Panc1 (cell line): ENCODE measurements at places on chromosomes 12 and 14. TPM values are rescaled to one million over a fixed set of nuclear protein-coding genes. Genes with fewer than 3 reads are reported as not detected.

DNA sequence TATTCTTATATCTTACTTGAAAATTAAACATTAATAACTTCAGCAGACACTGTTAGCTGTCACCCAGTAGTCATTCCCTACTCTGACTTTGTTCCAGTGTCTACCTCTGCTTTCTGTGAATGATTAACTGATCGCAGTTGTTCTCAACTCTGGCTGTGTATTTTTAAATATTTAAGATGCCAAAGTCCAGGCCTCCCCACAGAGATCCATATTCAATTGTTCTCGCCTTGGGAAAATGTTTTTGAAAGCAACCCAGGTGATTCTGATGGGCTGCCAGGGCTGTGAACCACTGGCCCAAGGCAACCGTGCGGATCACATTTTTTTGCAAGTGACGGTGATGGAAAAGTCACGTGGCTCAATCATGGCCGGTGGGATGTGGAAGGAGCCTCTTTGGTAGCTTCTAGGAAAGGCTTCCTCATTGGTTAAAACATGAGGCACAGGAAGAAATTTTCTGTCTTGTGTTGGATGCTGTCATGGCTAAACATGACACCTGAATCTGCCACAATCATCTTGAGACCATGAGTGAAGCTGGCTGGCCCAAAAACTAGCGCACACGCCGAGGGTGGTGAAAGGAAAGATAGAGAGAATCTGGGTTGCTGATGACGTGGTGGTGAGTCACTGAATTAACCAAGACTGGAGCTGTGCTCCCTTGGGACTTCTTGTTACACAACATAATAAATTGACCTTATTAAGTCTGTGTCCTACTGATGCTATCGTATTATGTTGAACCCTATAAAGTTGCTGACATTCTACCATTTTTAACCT is 37.2 kb downstream of the RDH12 start:
- no peak for DNase-seq

- no peak for DNase-seq
Observed at GRCh38 chr14:100873096-100873482, 30.4 kb downstream of the RTL1 start.

Gene HELB
- total RNA-seq = 4.9 TPM

DNA sequence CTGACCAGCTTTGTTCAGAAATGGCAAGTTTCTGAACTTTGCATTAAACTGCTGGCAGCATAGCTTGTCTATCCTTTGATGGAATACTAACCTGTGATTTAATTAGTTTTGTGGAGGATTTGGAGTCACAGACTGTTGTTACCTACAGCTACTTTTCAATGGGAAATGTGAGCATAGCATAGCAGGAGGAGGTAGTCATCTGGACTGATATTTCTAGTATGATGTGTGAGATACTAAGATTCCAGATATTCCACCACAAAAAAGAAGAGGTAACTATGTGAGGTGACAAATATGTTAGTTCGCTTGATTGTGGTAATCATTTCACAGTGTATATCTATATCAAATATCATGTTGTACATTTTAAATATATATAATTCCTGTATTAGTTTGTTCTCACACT is 833.0 kb downstream of the SLC6A15 start:
- DNase-seq = no peak

DNA sequence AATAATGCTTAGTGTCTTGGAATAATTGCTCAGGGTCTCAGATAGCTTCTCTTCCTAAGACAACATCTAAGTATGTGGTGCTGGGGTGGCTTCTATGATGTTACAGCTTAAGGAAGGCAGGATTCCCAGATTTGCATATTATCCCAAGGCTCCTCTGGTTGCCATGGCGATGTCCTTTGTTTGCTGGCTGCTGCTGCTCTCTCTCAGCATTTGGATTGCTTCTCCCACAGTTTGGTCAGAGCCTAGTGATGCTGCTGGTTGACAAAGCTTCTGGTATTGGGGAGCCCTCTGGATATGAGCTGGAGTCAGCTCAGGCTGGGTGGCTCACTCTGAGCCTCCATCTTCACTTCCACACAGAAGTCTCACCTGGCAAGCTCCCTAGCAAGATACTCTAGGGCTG is 56.4 kb upstream of the FBXO33 start:
- DNase-seq = no peak

DNA sequence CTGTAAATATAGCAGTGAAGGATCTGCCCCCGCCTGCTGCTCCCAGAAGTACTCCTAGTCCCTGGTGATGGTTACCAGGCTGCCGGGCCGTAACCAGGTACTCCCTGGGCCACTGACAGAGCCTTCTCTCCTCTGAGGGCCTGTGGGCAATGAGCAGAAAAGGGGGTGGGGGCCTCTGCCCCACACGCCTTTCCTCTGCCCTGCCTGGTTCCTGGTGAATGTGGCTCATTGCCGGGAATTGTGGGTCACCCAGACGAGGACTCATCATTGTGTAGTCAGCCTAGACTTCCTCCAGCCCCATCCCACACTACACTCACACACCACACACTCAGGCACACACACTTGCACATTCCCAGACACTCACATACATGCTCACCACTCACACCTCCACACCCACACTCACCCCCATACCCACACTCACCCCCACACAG is 35.7 kb upstream of the ACTN1 start:
- no peak for DNase-seq

DNA sequence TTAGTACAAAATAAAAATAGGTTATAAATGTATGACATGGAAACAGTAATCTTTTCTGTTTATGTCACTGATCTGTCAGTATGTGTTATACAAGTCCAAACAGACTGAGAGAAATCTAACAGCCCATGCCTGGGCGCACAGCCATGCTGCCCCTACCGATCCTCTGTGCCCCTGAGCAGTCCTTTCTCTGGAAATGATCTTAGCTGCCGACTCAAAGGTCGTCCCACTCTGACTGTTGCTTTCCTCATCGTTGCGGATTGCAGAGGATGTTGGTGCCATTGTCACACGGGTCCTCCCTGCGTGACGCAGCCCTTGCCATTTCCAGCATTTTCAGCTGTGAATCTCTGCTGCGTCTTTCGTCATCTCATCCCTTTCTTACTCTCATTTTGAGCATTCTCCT is 82.9 kb upstream of the DYNC1H1 start:
- no peak for DNase-seq

Gene LRR1
- 23.3 TPM for total RNA-seq

Gene DDX54
- total RNA-seq = 101 TPM

Gene GLI1
- total RNA-seq = 6.5 TPM

DNA sequence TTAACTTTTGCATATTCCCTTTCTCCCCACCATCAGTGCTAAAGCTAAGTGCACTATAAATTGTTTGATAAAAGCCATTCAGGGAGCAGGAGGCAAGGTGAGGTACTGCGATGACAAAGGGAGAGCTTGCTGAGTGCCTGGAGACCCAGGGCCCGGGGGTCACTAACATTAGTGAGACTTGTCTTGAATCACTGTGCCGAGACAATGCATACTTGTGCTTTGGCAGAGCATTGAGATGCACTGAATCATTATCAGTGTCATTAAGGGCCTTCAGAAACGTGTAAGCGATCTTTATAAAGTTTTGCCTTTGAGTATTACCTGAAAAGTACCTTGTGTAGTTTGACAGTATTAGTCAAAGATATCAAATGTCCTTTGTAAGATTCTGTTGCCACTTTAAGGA is 447.5 kb downstream of the PCNX1 start:
- no peak for DNase-seq

DNA sequence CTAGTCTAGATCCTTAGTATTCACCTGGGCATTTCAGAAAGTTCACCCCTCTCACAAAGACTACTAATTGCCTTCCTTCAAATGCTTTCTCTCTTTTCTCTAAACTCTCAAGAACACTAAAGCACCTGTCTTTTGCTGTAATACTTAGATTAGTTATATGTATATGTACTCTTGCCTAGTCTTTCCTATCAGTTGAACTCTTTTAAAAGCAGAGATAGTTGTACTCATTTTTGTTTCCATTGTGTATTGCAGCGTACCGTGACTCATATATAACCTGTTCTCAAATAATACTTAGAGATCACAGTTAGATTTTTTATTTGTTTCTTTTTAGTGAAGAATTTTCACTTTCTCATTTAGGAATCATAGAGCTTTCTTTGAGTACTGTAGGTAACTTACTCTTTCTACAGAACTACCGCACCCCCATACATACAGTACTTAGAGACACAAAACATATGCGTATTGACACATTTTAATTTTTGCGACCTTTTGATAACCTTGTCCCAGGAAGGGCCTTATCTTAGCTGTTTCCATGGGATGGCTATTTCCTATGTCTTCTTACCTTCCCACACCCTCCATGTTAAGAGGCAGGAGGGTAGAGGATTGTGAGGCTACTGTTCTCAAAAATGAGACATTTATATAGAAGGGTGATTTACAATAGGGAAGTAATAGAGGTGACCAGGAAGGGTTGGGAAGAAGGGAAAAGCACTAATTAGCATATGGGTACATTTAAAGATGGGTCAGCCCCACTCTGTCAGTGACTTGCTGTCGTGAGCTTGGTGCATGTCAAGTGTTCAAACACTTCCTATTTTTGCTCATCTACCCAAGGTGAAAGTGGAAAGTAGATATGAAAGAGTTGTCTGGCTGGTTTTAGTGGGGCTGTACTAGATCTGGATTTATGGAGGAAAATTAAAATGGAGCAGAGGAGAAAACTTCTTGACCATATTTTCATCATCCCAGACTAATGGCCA is 74.3 kb downstream of the PLEKHA5 start:
- DNase-seq = no peak

GRCh38 chr12:48000878-48001504 is 3.3 kb downstream of the COL2A1 start:
- no peak for DNase-seq

Gene MAPK1IP1L
- total RNA-seq = 79.4 TPM

DNA sequence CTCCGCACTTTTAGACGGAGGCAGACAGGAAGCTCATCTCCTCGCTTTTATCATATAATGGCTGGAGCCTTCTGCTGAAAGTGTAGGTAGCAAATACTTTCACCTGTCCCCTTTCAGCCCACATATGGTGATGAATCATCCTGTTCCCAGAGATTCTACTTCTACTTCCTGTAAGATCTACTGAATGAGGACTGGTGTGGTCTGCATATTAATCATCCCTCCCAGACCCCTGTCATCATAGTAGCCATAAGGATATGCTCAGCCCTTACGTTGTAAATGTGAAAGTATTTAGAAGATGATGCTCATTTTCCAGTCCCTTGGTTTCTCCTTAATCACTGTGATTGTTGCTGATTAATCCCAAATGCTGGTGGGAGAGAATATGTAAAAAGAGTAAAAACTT is 268.2 kb upstream of the GRIP1 start:
- no peak for DNase-seq

GRCh38 chr14:91108941-91109611 is 4.8 kb upstream of the DGLUCY start:
- DNase-seq = no peak

DNA sequence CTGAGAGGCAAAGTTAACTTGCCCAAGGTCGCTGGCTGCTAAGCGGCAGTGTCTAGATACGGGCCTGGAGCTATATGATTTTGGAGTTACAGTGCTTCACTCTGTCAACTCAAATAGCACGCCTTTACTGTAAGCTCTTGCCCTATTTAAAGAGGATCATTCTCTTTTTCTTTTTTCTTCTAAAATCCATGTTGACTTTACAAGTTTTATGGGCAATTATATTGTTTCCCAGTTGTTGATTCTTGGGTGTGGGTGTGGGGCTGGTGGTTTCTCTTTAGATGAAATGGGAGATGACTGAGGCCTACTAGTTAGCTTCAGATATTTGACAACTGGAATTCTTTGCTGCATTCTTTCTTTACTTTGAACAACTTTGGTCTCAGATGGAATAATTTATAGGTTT is 70.7 kb downstream of the C12orf75 start:
- DNase-seq = no peak

DNA sequence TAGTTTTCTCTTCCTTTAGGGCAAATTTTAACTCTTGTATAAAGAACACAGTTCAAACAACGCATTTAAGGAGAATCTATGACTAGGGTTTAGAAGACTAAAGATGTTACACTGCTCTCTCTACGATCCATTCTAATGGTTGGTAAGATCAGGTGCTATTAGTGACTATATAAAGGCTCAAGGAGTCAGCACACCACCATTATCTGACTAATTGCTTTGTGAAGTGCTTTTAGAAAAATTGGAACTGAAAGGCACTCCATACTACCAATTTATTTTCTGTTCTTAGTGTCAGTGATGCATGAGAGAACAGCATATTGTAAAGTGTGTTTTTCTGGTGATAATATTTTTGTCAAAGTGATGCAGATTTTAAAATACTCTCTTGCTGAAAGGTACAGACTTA is 136.8 kb downstream of the SYT1 start:
- no peak for DNase-seq

DNA sequence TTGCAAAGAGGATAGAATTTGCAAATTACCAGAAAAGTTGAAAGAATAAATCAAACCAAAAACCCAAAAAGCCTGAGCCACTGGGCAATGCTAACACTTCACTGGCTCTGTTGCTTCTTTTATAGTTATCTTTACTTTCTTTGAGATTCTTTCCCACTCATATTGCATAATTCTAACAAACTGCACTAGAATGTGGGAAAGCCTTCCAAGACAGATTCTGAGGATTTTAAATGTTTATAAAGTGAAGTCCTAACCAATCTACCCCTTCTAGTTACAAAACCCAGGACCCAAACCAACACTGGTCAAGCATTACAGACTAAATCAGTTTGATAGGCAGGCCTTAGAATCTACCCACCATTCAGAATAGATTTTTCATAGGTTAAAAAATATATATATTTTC is 150.9 kb downstream of the MED13L start:
- no peak for DNase-seq

Gene IRAK3
- total RNA-seq = 2.4 TPM

DNA sequence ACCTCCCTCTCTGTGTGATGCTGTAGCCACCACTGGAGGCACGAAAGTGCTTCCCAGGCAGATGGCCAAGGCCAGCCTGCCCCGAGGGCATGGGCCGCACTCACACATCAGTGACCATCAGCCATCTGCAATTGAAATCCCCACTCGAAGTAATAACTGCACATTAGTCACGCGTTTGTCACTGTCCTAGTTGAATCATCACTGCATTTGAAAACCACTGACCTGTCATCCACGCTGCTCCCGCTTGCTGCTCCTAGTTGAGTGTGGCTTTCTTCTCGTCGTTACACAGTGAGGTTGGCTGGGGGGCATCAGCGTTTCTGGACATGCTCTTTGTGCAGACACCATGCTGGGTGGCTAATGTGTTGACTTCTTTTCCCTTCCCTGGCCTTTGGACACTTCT is 176.1 kb downstream of the ADGRD1 start:
- DNase-seq = no peak

DNA sequence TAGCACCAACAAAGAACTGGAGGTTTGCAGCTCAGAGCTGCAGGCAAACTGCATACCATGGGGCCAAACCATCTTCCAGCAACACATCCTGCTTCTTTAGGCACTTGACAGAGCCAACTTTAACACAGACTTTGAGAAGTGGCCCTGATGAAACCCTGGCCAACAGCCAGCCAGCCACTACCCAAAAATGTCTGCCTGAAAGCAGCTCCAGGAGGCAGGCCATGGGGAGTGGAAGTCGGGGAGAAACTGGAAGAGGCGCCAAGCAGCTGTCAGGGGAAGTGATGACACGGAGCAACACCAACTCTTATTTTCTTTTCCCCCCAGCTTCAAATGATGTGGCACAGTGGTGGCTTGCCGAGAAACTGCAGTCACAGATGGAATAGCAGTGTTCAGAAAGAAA is 110.9 kb upstream of the PLXNC1 start:
- no peak for DNase-seq
